ENCODE measurements at places on chromosomes 16 and 17.

DNA sequence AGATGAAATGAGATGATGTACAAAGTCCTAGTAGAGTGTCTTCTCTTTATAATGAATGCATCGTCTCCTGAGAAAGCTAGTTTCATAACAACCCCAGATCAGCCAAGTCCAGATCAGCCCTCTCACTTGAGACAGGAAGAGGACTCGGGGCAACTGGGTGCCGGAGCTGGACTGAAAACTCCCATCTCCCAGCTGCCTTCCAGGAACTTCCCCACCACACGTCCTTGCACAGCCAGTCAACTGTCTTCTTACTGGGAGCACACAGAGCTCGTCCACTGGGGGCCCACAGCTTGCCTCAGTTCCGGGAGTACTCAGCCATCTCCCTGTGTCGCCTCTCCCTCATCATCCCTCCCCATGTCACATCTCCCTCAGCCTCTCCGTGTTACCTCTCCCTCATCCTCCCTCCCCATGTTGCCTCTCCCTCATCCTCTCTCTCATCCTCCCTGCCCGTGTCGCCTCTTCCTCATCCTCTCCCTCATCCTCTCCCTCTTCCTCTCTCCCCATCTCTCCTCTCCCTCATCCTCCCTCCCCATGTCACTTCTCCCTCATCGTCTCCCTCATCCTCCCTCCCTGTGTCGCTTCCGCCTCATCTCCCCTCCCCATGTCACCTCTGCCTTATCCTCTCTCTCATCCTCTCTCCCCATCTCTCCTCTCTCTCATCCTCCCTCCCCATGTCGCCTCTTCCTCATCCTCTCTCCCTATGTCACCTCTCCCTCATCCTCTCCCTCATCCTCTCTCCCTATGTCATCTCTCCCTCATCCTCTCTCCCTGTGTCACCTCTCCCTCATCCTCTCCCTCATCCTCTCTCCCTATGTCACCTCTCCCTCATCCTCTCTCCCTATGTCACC is 22.4 kb upstream of the KCNH6 start:
- no peak for DNase-seq

DNA sequence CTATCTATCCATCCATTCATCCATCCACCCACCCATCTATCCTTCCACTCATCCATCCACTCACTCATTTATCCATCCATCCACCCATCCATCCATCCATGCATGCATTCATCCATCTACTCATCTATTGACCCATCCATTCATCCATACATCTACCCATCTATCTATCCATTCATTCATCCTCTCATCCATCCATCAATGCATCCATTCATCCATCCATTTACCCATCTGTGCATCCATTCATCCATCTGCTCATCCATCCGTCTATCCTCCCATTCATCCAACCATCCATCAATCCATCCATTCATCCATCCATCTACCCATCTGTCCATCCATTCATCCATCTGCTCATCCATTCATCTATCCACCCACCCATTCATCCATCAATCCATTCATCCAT is 224.5 kb upstream of the MAF start:
- no peak for DNase-seq

GRCh38 chr17:78888941-78889518 is 14.0 kb downstream of the CEP295NL start:
- DNase-seq = no peak

GRCh38 chr17:8758137-8758596 is at the start of gene SPDYE4:
TSS of gene SPDYE4 (minus strand) at chr17:8758546. CDS start at chr17:8758382, 164 bp downstream.
- no peak for DNase-seq

GRCh38 chr17:227946-228615 is 46.6 kb upstream of the DOC2B start:
- peak; percentile 51 for DNase-seq

DNA sequence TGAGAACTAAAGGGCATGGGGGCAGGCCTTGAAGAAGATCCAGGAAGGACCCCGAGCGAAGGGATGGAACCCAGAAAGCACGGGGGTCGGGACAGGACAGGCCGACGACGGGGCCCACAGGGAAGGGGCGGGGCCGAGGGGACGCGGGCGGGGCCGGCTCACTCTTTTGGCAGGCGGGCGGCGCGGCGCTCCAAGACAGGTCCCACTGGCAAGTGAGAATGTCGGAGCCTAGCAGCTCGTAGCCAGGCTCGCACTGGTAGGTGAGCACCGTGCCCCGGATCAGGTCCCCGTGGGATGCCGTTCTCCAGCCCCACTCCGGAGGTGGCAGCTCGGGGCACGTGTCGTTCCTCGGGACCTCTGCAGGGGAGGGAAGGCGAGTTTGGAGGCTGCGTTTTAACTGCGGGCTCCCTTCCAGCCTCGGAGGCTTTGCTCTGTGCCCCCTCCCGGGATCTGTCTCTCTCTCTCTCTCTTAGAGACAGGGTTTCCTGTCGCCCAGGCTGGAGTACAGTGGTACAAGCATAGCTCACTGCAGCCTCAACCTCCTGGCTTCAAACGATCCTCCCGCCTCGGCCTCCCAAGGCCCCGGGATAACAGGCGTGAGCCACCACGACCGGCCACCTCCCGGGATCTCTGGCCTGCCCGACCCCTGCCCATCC is 13.7 kb upstream of the CDIPT start:
- DNase-seq = no peak

GRCh38 chr17:16258901-16259300 is 41.9 kb downstream of the PIGL start:
- DNase-seq = no peak

- DNase-seq = no peak
These were observed 144.8 kb downstream of the MRTFB start for GRCh38 chr16:14215941-14216340.

- DNase-seq = no peak
These were observed 111.2 kb downstream of the SHISA9 start for GRCh38 chr16:13012601-13013000.

All from suprapubic skin (tissue), 4 donors.